ENCODE measurements at places on chromosomes 1 and 21.

GRCh38 chr1:98991127-98992012, 13.3 kb downstream of the PLPPR5 start:
- peak overlapping the region; percentile 70 for H3K27ac ChIP-seq
- peaks cover 2% of the 10 kb centered on the region for H3K27me3 ChIP-seq
- H3K36me3 ChIP-seq, result no peaks in the 10 kb centered on the region
- peaks cover 7% of the 10 kb centered on the region for H3K4me1 ChIP-seq
- H3K4me3 ChIP-seq, result no peak overlapping the region

GRCh38 chr1:242629396-242629795, 104.9 kb upstream of the PLD5 start:
- H3K27me3 ChIP-seq, result no peaks in the 10 kb centered on the region
- H3K4me1 ChIP-seq, result no peaks in the 10 kb centered on the region
- H3K4me3 ChIP-seq, result no peak overlapping the region
- DNase-seq, result no peak
- H3K27ac ChIP-seq, result no peak overlapping the region

- peak; percentile 70 for DNase-seq
- H3K27me3 ChIP-seq, result no peaks in the 10 kb centered on the region
- peaks cover 38% of the 10 kb centered on the region for H3K4me1 ChIP-seq
- H3K4me3 ChIP-seq, result no peak overlapping the region
- peaks cover 12% of the 10 kb centered on the region for H3K36me3 ChIP-seq
- peak overlapping the region; percentile 71 for H3K27ac ChIP-seq
These were observed 56.9 kb downstream of the SLC45A1 start for GRCh38 chr1:8374812-8375211.

- peaks cover 23% of the 10 kb centered on the region for H3K36me3 ChIP-seq
- H3K4me3 ChIP-seq, result no peak overlapping the region
- no peak overlapping the region for H3K27ac ChIP-seq
- no peak for DNase-seq
- no peaks in the 10 kb centered on the region for H3K27me3 ChIP-seq
These were observed 14.7 kb downstream of the COQ8A start for GRCh38 chr1:226954777-226955176.

Measured in activated CD4-positive, alpha-beta T cell treated with anti-CD3 and anti-CD28 coated beads, Interleukin-2, amount 10 ng/mL, durations not matched to agents 24 days and 14 days (primary cell).